ENCODE measurements at places on chromosomes 16 and 17.

DNA sequence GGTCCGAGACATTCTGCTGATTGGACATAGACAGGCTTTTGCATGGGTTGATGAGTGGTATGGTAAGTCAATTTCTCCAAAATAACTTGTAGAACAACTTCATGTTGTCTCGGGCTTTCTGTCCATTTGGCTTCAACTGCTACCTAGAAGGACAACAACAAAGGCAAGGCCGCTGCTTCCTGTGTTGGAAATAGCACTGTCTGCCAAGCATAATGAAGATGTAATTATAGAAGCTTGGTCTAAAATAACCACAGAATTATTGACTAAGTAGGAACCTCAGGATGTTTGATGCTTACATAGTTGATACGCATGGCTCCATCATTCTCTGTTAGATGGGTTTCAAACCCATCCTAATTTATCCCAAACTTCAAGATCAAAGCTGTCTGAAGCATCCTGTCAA is 42.3 kb upstream of the NOL11 start:
- H3K27me3 ChIP-seq: no peaks in the 10 kb centered on the region
- H3K4me1 ChIP-seq: no peaks in the 10 kb centered on the region
- no peak for DNase-seq

DNA sequence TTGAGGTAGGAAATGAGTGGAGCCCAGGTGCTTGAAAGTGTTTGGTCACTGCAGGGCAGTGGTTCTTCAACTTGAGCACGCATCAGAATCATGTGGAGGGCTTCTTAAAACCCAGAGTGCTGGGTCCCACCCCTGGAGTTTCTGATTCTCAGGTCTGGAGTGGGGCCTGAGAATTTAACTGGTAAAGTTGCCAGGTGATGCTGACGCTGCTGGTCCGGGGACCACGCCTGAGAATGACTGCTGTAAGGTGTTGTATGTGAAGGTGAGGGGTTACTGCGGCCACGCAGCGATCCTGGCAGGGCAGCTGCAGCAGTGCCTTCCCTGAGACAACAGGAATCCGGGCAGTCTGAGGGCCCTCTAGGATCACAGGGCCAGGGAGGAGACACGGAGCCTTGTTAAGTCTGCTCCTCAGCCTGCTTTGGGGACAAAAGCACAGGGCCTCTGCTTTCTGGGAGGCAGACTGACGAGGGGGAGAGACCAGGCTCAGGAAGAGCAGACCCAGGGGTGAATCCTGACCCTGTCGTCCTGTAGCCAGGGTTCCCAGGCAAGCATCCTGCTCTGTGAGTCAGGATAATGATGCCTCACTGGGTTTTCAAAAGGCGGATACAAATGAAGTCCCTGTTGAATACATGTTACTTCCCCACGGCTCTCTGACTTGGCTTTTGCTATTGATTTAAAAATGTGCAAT is 16.2 kb downstream of the CCDC42 start:
- no peak for DNase-seq
- no peak overlapping the region for H3K4me3 ChIP-seq
- no peaks in the 10 kb centered on the region for H3K27me3 ChIP-seq

DNA sequence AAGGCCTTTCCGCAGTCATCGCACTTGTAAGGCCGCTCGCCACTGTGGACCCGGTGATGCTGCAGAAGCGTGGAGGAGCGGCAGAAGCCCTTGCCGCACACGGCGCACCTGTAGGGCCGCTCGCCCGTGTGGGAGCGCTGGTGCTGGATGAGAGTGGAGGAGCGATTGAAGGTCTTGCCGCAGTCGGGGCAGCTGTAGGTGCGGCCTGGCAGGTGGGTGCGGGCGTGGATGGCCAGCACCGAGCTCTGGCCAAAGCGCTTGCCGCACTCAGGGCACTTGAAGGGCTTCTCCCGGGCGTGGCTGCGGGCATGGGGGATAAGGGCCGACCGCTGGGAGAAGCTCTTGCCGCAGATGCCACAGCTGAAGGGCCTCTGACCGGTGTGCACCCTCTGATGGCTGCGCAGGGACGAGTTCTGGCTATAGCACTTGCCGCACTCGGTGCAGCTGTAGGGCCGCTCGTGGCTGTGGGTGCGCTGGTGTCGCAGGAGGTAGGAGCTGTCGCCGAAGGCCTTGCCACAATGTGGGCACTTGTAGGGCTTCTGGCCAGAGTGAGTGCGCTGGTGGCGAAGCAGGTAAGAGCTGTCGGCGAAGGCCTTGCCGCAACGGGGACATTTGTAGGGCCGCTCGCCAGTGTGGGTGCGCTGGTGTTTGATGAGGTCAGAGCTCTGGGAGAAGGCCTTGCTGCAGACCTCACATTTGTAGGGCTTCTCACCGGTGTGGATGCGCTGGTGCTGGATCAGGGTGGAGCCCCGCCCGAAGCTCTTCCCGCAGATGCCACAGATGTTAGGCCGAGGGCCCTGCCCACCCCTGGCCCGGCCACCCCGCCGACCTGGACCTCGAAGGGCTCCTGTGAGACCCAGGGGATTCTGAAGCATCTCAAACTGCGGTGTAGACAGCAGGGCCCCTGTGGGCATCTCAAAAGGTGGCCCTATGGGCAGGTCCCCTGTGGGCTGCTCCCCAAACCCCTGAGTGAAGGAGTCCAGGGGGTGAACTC is 1.5 kb downstream of the ZNF768 start:
- no peak for DNase-seq
- H3K27me3 ChIP-seq: no peaks in the 10 kb centered on the region
- H3K27ac ChIP-seq: no peak overlapping the region
- no peak overlapping the region for H3K4me3 ChIP-seq

- no peaks in the 10 kb centered on the region for H3K4me1 ChIP-seq
- no peak overlapping the region for H3K4me3 ChIP-seq
- DNase-seq: no peak
- no peaks in the 10 kb centered on the region for H3K36me3 ChIP-seq
- no peaks in the 10 kb centered on the region for H3K27me3 ChIP-seq
These were observed 273.4 kb downstream of the CPPED1 start for GRCh38 chr16:12530302-12530701.

Data from GM23338 (cell line).